ACHN (cell line): ENCODE measurements at places on chromosomes 4 and X.
A peak's percentile ranks its signal among the peaks of the same experiment; 100 is the strongest.

DNA sequence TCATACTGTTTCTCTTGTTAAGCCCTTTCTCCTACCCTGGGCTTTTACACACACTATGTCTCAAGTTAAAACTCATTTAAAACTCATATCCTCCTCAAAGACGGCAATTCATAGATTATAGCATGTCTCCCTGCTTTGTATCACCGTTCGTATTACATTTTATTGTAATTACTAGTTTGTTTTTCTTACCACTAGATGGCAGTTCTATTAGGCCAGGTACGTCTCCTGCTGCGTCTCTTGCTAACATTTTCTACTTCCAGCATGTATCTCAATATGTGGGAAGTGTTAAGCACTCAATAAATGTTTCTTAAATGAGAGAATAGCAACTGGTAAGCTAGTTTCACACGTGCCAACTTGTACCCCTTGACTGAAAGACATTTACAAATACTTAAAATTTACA is 450.3 kb upstream of the PCDH7 start:
- DNase-seq: no peak

GRCh38 chrX:153812220-153812619 is 17.8 kb downstream of the SSR4 start:
- DNase-seq: no peak

GRCh38 chrX:72048510-72049455 is 82.9 kb downstream of the RTL5 start:
- DNase-seq: no peak

GRCh38 chr4:163505374-163505773 is 10.9 kb downstream of the TMA16 start:
- no peak for DNase-seq

GRCh38 chrX:4091046-4091760 is 377.8 kb upstream of the PRKX start:
- no peak for DNase-seq

- DNase-seq: no peak
These were observed 13.5 kb downstream of the STIM2 start for GRCh38 chr4:26874110-26874509.

GRCh38 chr4:179509489-179509888 is 2067.3 kb upstream of the AGA start:
- no peak for DNase-seq

DNA sequence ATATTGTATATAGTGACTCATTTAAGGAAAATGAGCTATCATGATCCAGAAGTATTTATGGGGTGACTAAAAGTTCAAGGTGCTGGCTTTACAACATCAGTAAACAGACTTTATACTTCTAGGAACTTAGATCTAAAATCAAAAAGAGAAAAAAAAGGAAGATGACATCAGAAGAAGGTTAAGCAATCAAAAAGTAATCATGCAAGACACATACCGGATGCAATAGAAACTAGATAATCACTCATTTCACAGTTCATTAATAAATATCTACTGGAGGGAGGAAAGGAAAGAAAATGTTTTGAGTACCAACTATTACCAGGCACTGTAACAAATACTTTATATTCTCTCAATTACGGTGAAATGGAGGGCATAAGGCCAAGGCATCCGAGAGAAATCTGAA is 276.4 kb downstream of the SPRY1 start:
- no peak for DNase-seq

DNA sequence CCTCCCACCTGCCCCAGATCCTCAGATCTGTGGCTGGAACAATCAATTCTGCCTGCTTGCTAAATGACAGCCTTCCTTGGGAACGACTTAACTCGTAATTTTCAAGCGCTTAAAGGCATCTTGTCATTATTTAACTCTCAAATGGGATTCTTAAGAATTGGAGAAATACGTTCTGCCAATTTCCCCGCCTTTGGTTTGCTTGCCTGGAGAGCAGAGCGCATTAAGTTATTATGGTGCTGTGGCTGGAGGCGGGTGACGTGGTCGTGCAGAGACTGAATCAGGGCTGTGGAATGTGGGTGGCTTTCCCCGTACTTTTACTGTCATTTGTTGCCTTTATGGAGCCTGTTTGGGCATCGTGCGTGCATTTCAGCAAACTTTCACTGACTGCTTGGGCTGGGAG is 78.9 kb upstream of the PSAPL1 start:
- DNase-seq: peak; percentile 39

GRCh38 chr4:157776930-157777528 is 395.8 kb downstream of the GASK1B start:
- no peak for DNase-seq

DNA sequence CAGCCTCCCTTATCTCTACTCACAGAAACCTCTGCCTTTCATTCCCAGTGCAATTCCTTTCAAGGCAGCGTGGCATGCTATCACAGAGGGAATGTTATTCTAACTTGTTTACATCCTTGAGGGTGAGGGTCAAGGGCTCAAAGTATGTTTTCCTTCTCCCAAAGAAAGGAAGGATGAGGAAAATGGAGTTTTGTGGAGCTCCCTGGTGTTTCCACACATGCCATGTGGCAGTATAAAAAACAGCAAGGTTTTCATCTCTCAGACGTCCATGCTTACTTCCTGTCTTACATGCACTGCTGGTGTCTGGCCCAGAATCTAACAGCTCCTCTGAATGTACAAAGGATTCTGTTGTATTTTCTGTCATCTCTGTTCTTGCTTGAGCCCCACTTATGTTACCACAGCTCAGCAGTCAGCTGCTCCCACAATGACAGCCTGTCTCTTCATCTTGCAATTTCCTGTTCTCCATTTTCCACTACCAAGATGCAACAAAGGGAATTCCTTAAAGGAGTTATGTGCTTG is 128.0 kb downstream of the SNCA start:
- no peak for DNase-seq

- DNase-seq: no peak
These were observed 158.7 kb downstream of the SPRY1 start for GRCh38 chr4:123555233-123555806.

- no peak for DNase-seq
These were observed 302.0 kb downstream of the FRMPD4 start for GRCh38 chrX:12440246-12440645.

DNA sequence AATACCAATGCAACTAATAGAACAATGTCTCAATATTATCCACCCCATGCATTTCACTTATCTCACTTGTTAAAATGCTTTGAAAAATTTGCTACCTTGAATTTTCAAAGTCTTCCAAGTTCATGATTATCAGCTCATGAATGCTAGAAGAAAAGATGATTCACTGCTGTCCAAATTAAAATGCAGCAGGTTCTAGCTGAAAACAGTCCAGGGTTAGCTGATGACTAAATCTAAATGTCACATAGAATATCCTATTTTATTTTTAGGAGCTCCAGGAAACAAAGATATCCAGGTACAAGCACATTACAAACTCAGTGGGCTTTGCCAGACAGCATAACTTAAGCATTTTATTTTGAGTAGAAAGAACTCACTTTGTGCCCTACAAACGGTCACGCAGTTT is 38.0 kb upstream of the SPARCL1 start:
- DNase-seq: no peak

GRCh38 chr4:185307136-185307950 is 88.4 kb downstream of the LRP2BP start:
- DNase-seq: no peak

GRCh38 chr4:13701937-13702446 is 74.5 kb upstream of the BOD1L1 start:
- DNase-seq: peak; percentile 33
